ENCODE measurements at places on chromosomes 7 and 10.
A peak's percentile ranks its signal among the peaks of the same experiment; 100 is the strongest.

DNA sequence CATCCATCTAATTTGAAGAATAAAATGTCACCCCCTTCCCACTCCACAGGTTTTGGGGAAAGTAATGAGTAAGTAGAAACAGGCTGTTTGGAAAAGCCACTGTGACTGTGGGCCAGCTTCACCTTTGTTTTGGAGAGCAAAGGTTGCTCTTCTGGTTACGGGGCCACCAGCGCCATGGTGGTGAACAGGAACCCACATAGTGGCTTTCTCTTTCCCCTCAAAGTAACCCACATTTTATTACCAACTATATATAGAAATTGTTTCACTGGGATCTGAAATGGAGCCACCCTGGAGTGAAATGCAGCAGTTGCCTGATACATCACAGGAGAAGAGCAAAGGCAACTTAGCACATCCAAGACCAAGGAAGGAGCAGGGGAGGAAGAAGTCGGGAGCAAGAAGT is 112.3 kb upstream of the EFCAB10 start:
- no peak for DNase-seq

DNA sequence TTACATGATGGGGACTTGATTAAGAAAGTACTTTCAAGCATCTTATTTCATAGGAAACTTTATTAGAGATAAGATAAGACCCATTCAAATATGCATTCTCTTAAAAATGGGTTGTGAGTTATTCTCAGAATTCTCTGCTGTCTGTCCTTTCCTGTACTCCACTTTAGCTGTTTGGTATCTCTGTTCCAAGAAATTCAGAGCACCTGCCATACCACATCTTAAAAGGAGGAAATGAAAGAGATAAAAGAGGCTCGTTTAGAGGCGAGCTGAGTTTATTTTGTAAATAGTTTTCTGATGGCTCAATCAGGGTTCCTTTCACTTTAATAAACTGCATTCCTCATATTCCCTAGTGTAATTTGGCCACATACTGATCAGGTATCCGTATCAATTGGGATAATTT is 87.2 kb downstream of the MDFIC start:
- DNase-seq = peak; percentile 55

GRCh38 chr10:17782921-17783665 is 26.1 kb upstream of the MRC1 start:
- no peak for DNase-seq

- DNase-seq = no peak
Observed at GRCh38 chr10:74255888-74256357, 104.9 kb downstream of the ADK start.

GRCh38 chr10:5412277-5412941 is at the start of gene NET1:
TSS of gene NET1 (plus strand) at chr10:5412557. CDS start at chr10:5412693, 136 bp downstream.
- peak; percentile 48 for DNase-seq

- DNase-seq = no peak
Observed at GRCh38 chr7:63521-64021, 128.8 kb upstream of the FAM20C start.

DNA sequence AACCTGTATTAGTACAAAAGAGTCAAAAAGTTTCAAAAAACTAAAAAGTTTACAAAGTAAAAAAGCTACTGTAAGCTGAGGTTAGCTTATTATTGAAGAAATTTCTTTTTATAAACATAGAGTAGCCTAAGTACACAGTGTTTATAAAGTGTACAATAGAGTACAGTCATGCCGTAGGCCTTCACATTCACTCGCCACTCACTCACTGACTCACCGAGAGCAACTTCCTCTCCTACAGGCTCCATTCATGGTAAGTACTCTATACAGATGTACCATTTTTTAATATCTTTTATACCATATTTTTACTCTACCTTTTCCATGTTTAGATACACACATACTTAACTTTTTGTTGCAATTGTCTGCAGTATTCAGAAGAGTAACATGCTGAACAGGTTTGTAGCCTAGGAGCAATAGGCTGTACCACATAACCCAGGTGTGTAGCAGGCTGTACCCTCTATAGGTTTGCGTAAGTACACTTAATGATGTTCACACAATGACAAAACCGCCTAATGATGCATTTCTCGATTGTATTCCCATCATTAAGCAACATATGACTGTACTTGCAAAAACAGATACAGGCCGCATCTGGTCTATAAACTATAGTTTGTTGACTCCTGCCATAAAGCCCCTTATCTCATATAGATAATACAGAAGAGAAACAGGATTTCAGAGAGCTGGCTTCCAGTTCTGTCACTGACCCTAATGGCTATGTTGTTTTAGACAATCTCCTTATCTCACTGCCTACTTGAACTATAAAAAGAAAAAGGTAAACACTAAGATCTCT is 438.8 kb downstream of the HTR7 start:
- DNase-seq = no peak

- no peak for DNase-seq
Observed at GRCh38 chr7:38224392-38224791, 46.3 kb downstream of the STARD3NL start.

GRCh38 chr7:44154703-44155102 is 13.6 kb upstream of the MYL7 start:
- DNase-seq = no peak

DNA sequence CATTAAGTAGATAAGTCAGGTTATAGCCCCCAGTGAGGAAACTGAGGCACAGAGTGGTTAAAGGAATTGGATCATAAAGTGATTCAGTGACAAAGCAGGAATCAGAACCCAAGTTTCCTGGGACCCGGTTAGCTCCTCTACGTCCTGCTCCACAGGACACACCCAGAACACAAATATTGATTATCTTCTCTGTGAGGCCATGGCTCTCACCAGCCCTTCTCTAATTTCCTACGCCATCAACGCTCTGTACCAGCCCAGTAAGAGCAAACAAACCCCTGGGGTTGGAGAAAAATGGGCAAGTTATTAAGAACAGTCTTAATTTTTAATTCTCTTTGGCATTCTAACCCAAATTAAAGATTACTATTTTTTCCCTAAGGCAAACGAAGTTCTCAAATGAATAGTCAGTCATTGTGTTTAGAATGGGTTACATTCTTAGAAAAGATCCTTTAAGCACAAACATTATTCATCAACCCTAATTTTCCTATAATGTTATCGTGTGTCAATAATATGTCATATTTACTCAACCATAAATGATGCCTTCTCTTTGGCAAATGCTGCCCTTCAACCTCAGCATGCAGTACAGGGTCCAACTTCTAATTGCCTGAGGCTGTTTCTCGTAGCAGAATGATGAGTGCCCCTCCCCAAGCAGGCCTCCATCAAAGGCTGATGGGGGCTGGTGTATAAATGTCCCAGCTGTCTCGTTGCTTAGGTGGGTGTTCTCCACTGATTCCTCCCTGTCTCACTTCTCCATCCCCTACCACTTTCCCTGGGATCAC is 25.4 kb upstream of the TM9SF3 start:
- no peak for DNase-seq

- DNase-seq = no peak
Observed at GRCh38 chr7:37201876-37202198, 246.8 kb downstream of the ELMO1 start.

GRCh38 chr10:6558272-6558671 is 21.8 kb downstream of the PRKCQ start:
- DNase-seq = peak; percentile 78

- DNase-seq = peak; percentile 23
Observed at GRCh38 chr10:129057856-129058663, 409.0 kb upstream of the MGMT start.

- DNase-seq = no peak
Observed at GRCh38 chr10:634256-634655, 55.2 kb downstream of the DIP2C start.

GRCh38 chr10:17001961-17002749 is 127.5 kb downstream of the CUBN start:
- DNase-seq = peak; percentile 92

GRCh38 chr10:89869180-89869579 is 167.8 kb downstream of the KIF20B start:
- DNase-seq = no peak

GRCh38 chr7:6655636-6656385 is 18.7 kb downstream of the ZNF316 start:
- no peak for DNase-seq

DNA sequence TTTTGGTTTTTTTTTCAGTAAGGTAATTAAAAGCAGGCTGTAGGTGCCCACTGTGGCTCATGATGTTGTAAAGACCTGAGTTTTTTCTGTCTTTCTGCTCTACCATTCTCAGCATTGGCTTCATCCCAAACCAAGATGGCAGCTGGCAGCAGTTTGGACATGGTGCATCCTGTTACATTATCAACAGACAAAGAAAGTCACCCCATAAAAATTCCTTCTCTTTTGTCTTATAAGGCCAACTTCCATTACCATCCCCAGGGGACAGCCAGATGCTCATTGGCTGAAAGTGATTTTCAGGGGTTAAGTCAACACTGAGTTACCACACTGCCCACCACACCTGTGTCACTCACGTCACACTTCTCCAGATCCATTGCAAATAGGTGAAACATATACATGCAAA is 558.4 kb downstream of the SDK1 start:
- DNase-seq = no peak

- no peak for DNase-seq
Observed at GRCh38 chr10:106436123-106436715, 728.3 kb downstream of the SORCS1 start.

GRCh38 chr10:30227481-30227880 is 121.6 kb downstream of the MTPAP start:
- DNase-seq = no peak

DNA sequence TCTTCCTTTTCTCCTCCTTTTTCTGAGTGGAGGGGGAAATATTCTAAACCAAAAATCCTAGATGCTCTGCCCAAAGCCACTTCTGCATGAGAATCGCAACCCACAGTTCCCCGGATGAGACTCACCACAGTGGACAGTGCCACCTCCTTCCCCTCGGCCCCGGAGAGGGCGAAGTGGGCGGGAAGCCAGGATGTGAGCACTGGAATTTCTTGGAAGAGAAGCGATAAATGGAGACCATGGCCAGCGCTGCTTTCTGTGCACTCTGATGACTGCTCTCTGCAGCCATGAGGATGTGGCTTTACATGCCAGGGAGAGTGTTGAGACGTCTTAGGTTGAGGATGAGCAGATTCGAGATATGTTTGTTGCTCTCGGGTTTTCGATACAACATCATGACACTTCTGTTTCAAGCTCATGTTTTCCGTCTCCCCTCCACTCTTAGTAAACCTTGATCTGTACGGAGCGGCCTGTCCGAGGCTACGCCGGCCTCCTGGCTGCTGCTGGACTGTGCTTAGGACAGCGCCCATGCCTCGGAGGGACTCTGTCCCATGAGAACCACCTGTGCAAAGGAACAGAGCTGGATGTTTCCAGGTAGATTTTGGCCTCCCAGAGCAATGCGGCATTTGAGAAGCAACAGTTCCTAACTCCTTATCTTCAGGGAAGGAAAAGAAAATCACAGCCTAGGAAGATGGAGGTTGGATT is 414.6 kb upstream of the FOXK1 start:
- no peak for DNase-seq

DNA sequence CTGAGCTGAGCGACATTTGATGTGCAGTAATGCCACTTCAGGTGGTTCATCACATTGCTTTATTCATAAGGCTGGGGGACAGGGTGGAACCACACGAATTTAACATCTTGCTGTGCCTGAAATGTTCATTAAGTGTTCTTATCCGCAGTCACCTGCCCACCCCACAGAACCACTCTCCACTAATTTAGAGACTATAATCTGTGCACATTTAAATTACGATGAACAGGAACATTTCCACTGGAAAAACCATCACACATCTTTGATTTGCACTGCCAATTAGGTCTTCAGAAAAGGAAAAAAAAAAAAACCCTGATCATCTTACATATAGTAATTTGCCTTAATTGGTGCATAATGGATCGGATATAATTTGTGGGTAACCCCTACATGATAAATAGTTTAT is 2.3 kb downstream of the CDCA7L start:
- DNase-seq = no peak

DNA sequence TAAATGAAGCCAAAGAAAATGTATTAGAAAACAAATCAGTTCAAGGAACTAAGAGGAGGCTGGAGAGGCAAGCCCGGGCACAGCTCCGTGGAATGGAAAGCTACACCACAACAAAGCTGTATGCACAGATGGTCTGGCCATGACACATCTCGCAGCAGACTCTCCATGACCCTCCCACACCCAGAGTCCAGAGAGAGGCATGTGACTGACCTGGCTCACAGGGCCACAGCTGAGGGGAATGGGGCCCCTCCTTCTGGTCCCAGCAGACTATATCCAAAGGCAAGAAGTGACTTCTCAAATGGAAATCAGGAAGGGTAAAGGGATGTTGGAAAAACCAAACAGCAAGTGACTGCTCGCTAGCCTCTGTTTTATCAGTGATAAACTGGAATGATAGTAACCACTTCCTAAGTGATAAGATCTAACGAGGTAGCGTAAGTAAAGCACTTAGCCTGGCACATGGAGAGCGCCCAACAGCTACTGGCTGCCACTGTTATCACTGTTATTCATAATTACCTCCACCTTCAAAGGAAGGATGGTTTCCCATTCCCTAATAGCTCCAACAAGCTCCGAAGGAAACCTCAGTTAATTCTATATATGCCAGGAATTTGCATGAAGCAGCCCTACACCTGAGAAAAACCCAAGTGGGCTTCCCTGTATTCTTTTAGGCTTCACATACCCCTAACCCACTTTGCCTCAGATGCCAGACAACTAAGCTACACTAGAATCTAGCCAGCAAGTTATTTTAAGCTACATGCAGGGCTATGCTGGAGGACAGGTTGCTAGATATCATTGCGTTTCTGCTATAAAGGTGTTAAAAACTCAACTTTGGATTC is 8.4 kb downstream of the OSBPL3 start:
- DNase-seq = no peak

DNA sequence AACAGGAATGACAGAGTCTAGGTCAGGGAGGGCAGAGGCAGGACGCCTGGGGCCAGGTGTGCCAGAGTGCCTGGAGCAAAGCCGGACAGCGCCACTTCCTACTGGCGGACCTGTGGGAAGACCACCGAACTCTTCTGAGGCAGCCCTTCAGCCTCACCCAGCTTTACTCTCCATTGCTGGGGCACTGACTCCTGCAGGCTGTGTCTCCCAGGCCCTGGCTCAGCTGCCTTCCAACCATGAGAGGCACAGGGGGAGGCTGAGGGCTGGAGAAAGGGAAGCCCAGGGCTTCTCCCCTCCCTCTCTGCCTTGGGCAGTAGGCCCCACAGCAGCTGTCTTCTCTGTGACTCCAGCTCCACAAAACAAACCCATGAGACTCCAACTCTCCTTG is 139.6 kb upstream of the UNC5B start:
- no peak for DNase-seq

DNA sequence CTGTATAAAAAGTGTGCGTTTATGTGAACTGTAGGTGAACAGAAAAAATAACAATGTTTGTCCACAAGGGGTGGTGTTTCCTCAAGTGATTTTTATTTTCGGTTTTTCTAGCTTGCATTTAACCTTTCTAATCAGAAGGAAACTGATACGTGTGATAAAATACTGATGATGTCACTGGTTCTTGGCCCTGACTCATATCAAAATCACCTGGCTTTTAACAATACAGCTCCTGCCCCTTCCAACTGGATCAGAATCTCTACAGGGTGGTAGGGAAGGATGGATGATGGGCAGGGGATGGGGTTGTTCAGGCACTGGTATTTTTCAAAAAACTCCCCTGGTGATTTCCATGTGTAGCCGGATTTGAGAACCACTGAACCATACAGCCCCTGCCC is 10.9 kb downstream of the NPFFR1 start:
- peak; percentile 55 for DNase-seq

Data from CD4-positive, alpha-beta T cell treated with Interleukin-4 for 4 hours (primary cell).